ENCODE measurements at places on chromosomes 2 and 18.

DNA sequence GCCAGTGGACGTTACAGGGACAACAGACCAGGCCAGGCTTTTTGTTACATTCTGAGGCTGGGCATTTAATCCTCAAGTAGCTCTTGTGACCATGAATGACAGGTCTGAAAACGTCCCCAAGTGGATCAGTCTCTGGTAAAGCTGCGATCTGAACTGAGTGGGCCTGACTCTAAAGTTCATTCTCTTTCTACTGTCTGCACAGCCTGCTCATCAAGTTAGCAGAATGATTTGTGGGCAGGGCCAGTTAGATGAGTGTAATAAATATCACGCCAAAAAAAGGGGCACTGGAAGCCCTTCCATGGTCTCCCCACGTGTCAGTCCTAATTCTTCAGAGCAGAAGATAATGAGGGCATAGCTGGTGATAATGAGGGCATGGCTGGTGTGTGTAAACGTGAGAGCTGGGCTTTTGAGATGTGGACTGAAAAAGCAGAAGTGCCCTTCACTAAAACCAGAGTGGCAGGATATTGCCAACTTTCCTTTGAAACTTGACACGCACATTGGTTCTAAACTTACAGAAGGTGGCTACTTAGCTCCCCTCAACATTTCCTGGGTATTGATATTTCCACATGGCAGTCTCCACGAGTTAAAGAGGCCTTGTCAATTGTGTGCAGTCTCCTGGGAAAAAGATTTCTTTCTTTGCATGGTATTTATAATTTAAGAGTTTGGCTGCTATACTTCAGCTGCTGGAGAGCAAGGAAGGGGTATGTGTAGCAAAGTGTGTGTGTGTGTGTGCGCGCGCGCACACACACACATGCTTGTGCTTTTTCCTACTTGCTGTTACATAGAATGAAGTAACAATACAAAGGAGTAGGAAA lies 72.7 kb upstream of the LYPD6B start:
- DNase-seq = peak; percentile 36

GRCh38 chr2:175837046-175837445 lies 165.0 kb downstream of the LNPK start:
- DNase-seq = no peak

DNA sequence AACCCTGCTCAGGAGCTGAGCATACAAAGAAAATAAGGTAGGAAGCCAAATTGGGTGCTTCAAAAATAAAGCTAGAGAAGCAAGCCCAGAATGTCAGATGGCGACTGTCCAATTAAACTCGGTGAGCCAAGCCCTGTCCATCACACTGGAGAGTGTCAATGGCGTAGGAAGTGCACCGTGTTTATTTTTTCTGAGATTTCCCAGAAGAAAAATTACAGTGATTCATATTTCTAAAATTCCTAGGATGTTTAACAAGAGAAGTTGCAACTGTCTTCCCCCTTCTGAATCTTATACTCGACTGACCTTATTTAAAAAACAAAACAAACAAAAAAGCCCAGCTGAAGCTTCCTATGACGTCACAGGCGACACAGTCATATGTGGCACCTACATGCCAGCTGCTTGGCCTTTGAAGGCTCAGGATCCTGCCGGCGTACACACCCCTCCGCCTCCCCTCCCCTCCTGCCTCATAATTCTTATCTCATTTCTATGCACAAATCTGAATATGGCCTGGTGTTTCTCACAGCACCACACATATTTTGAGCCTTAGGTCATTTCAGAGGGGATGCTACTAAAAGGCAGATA lies 60.8 kb downstream of the MBP start:
- no peak for DNase-seq

DNA sequence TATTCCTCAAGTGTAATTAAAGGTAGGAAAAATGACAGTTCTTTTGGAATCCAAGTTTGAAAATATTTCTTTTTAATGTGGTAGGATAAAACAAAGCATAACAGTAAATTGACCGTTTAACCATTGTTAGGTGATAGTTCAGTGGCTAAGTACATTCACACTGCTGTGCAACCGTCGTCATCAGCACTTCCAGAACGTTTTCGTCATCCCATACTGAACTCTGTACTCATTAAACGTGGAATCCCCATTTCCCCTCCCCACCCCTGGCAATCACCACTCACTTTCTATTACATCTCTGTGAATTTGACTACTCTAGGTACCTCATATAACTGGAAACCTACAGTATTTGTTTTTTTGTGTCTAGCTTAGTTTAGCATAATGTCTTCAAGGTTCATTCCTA lies 32.9 kb upstream of the FZD5 start:
- no peak for DNase-seq

DNA sequence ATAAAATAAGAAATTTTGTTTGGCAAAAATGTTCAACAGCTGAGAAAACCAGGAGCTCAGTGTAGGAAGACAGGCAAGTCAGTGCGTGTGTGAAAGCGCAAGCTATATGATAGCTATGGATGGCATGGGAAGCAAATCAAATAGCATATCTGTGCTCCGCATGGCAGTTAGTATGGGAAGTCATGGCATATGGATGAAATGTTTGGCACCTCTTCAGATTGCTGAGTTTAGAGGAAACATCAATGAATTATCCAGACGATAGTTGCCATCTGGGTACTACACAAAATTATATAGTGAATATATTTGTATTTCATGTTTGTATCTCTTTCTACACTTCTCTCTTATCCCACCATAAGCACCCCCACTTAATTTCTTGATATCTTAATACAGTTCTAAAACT lies 85.9 kb upstream of the TWSG1 start:
- no peak for DNase-seq

DNA sequence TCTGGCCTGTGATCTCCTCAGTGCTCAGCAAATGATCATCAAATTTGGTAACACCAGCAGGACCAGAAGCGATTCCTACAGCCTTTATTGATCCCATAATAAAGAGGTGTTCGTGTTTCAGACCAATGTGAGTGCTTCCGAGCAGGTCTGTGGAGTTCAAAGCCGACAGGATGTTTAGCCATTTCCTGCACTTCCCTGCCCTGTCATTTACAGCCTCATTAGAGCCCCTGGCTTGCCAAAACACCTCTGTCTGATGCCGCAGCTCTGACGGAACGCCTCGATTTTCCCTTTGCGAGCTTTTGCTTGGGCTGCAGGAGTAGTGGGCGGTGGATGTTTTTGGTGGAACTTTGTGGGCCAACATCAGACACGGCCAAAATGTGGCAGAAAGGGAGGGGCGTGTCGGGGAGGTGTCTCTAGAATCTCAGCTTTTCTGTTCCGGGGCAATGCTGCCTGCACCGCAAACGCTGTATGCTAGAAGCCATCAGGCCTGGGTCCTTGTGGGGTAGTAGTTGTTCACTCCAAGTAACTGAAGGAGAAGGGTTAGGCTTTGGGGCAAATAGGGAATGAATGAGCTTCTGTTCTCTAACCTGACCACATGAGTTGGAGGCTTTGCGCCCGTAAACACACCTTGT lies 26.1 kb upstream of the INHBB start:
- DNase-seq = no peak

DNA sequence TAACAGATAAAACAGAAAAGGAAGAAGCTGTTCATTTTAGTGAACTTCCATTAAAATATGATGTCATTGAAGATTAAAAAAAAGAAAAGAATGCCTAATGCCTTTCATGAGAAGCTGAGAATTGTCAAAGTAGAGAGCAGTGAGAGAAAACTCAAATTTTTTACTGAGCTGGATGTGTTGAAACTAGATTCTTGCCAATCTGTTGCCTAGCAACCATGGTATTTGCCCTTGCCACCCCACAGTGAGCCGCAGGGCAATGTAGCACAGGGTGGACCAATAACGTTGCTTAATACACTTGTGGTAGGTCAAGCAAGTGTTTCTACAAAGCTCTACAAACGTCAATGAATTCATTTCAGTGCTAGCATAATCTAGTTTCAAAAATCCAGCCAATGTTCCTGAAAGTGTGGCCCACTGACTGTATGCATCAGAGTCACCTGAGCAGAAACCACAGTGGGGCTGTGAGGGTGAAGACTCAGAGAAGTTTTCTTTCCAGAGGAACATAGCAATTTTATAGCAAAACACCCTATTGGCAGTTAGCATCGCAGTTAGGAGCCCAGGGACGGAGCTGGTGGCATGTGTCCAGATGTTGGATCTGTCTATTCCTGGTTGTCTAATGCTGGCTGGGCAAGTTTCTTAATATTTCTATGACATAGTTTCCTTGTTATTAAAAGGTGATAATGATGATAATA lies 132.2 kb downstream of the DOCK10 start:
- DNase-seq = peak; percentile 17

GRCh38 chr2:1647417-1648240 lies 96.7 kb downstream of the PXDN start:
- DNase-seq = no peak

GRCh38 chr2:19349911-19350677 lies 8.3 kb downstream of the OSR1 start:
- DNase-seq = peak; percentile 18

DNA sequence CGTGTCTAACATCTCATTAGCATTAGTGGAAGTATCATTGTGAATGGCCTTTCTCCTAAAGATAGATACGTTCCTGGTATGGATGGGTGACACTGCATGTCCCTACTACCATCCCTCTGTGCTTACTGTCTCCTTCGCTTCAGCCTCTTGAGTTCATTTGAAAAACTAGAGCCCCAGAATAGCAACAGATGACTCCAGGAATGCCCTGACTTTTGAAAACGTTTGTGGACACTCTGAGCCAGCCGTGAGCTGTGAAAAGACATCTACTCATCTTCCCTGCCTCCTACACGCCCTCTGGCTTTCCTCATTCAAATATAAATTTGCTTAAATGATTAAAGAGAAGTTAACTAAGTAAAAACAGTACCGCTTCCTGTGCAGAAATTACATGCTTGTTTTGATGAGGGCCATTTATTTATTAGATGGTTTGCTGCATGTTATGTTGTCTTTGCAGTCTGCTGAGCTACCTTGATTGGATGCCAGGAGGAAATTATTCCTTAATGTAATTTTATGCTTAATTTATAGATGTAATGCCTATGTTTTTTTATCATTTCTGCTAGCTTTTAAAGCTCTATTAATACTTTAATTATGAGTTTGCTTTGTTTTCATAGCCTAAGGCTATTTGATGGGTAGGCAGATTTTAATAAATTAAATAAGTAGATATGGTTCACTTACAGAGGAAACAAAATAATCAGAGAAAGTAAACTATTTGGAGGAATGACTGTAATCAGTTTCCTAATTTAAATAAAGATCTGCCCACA lies 32.1 kb upstream of the MYO3B start:
- DNase-seq = no peak

Measured in G401 (cell line).